ENCODE measurements at places on chromosomes 16 and 17.

- no peak for DNase-seq
Measured at GRCh38 chr17:16171613-16172012, 43.7 kb downstream of the NCOR1 start.

GRCh38 chr16:89114159-89114981, 20.7 kb downstream of the ACSF3 start:
- no peak for DNase-seq

GRCh38 chr16:27952811-27953210, 110.7 kb downstream of the GSG1L start:
- DNase-seq: no peak

DNA sequence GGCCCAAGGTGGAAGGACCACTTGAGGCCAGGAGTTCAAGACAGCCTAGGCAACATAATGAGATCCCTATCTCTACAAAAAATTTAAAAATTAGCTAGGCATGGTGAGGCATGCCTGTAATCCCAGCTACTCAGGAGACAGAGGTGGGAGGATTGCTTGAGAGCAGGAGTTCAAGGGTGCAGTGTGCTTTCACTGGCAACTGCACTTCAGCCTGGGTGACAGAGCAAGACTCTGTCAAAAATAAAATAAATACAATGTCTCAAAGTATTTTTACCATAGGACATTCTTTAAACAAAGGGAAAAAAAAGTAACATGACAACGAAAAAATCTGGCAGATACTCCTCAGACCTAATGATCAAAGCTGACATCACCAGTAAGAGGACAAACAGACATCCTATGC, 72.6 kb downstream of the FBXL20 start:
- DNase-seq: no peak

- no peak for DNase-seq
Measured at GRCh38 chr16:66304961-66305360, 61.5 kb upstream of the CDH5 start.

GRCh38 chr17:82848022-82848592, 8.3 kb upstream of the ZNF750 start:
- DNase-seq: no peak
